ENCODE measurements at places on chromosomes 16 and 17. TPM values are rescaled to one million over a fixed set of nuclear protein-coding genes. Genes with fewer than 3 reads are reported as not detected.
A peak's percentile ranks its signal among the peaks of the same experiment; 100 is the strongest.

Gene RUNDC1
- total RNA-seq = 20.8 TPM

- no peaks in the 10 kb centered on the region for H3K4me1 ChIP-seq
- no peak overlapping the region for H3K27ac ChIP-seq
- no peak for DNase-seq
- H3K27me3 ChIP-seq = no peaks in the 10 kb centered on the region
- H3K36me3 ChIP-seq = no peaks in the 10 kb centered on the region
Measured at GRCh38 chr17:55645361-55645760, 77.3 kb downstream of the TMEM100 start.

GRCh38 chr17:58283674-58284612 lies 3.2 kb upstream of the MPO start:
- no peak overlapping the region for H3K27ac ChIP-seq
- no peaks in the 10 kb centered on the region for H3K4me1 ChIP-seq
- no peak overlapping the region for H3K4me3 ChIP-seq
- no peak for DNase-seq
- no peaks in the 10 kb centered on the region for H3K36me3 ChIP-seq

Gene PLXDC1
- total RNA-seq = 54.9 TPM

- H3K36me3 ChIP-seq = no peaks in the 10 kb centered on the region
- no peak overlapping the region for H3K27ac ChIP-seq
- no peak for DNase-seq
- H3K4me3 ChIP-seq = no peak overlapping the region
- H3K4me1 ChIP-seq = no peaks in the 10 kb centered on the region
Measured at GRCh38 chr17:72774236-72774635, 318.3 kb downstream of the SLC39A11 start.

- no peaks in the 10 kb centered on the region for H3K27me3 ChIP-seq
- H3K4me3 ChIP-seq = no peak overlapping the region
- no peaks in the 10 kb centered on the region for H3K4me1 ChIP-seq
- no peak for DNase-seq
- H3K27ac ChIP-seq = no peak overlapping the region
Measured at GRCh38 chr16:66926961-66927436, 1.7 kb upstream of the RRAD start.

- no peak for DNase-seq
- no peak overlapping the region for H3K27ac ChIP-seq
- H3K27me3 ChIP-seq = no peaks in the 10 kb centered on the region
- H3K36me3 ChIP-seq = no peaks in the 10 kb centered on the region
- H3K4me1 ChIP-seq = peaks cover 11% of the 10 kb centered on the region
Measured at GRCh38 chr16:85458968-85459367, 154.2 kb upstream of the GSE1 start.

- H3K4me3 ChIP-seq = no peak overlapping the region
- DNase-seq = no peak
- no peaks in the 10 kb centered on the region for H3K27me3 ChIP-seq
- no peak overlapping the region for H3K27ac ChIP-seq
Measured at GRCh38 chr17:47990962-47991731, 20.2 kb downstream of the CDK5RAP3 start.

- no peaks in the 10 kb centered on the region for H3K4me1 ChIP-seq
- no peaks in the 10 kb centered on the region for H3K36me3 ChIP-seq
- H3K4me3 ChIP-seq = no peak overlapping the region
- DNase-seq = no peak
Measured at GRCh38 chr17:22704674-22705073, 1012.4 kb downstream of the KCNJ18 start.

DNA sequence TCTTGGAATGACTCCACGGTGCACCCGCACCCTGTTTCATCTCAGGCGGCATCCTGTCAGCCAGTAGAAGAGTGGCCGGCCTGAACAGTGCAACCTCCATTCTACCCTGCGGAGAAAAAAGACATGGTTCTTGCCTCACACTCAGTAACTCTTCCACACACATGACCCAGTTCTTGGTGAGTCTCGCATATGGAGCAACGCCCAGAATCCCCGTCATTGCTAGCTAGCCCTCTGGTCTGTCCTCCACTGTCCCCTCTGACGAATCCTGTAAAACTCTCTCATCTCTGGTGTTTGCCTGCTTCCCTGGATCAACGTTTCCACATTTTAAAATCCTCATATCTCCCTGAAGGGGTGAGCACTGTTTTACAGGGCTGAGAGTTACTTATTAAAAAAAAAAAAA lies 4.2 kb upstream of the RDM1 start:
- H3K27me3 ChIP-seq = no peaks in the 10 kb centered on the region
- H3K27ac ChIP-seq = no peak overlapping the region
- no peaks in the 10 kb centered on the region for H3K36me3 ChIP-seq
- no peaks in the 10 kb centered on the region for H3K4me1 ChIP-seq

Gene TBX6
- 1.6 TPM for total RNA-seq

- H3K4me1 ChIP-seq = no peaks in the 10 kb centered on the region
- H3K36me3 ChIP-seq = no peaks in the 10 kb centered on the region
- DNase-seq = no peak
Measured at GRCh38 chr17:31573047-31573446, 181.6 kb downstream of the RAB11FIP4 start.

DNA sequence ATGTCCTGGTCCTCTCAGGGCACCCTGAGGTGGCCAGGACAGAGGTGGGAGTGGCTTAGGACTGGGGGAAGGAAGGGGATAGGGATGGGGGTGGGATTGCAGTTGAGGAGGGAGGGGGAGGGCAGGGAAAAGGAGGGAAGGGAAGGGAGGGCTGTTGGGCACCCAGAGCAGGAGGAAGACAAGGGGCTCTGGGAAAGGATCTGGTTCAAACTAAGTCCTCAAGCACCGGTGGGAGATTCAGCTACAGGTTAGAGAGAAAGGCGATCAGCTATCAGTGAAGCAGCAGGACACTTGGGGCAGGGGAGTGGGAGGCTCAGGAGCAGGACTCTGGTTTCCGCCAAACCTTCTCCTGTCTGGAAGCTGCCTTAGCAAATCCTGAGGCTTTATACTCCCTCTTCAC lies 44.6 kb upstream of the ACSM2B start:
- no peaks in the 10 kb centered on the region for H3K4me1 ChIP-seq
- H3K36me3 ChIP-seq = no peaks in the 10 kb centered on the region
- H3K4me3 ChIP-seq = no peak overlapping the region

DNA sequence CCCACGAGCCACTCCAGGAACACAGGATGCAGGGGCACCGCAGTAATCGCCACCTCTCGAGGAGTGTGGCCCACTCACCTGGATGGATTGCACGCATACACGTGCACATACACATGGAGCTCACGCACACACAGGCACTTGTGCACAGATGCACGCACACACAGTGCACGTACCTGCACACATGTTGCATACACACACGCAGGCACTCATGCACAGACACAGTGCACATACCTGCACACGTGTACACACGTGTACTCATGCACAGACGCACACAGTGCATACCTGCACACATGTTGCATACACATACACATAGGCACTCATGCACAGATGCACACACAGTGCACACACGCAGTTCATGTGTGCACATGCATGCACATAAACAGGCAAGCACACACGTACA lies 11.6 kb upstream of the WDR45B start:
- DNase-seq = no peak
- no peaks in the 10 kb centered on the region for H3K36me3 ChIP-seq
- no peak overlapping the region for H3K27ac ChIP-seq
- H3K4me3 ChIP-seq = no peak overlapping the region
- no peaks in the 10 kb centered on the region for H3K27me3 ChIP-seq

DNA sequence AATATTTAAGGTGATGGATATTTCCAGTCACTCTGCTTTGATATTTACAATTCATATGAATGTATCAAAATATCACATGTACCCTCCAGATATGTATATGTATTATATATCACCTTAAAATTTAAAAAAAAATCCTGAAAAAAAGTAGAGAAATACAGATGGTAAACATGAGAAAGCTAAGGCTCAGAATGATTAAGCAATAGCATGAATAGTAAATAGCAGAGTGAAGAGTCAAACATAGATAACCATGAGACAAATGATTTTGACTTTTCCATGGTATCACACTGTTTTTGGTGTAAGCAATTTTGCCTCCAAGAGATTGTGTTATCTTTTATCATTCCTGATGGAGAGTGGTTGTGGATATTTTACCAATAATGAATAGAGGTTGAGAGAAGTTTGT lies 868.8 kb downstream of the CDH11 start:
- no peaks in the 10 kb centered on the region for H3K27me3 ChIP-seq
- H3K36me3 ChIP-seq = no peaks in the 10 kb centered on the region
- H3K27ac ChIP-seq = no peak overlapping the region
- DNase-seq = no peak
- H3K4me1 ChIP-seq = no peaks in the 10 kb centered on the region
- no peak overlapping the region for H3K4me3 ChIP-seq

DNA sequence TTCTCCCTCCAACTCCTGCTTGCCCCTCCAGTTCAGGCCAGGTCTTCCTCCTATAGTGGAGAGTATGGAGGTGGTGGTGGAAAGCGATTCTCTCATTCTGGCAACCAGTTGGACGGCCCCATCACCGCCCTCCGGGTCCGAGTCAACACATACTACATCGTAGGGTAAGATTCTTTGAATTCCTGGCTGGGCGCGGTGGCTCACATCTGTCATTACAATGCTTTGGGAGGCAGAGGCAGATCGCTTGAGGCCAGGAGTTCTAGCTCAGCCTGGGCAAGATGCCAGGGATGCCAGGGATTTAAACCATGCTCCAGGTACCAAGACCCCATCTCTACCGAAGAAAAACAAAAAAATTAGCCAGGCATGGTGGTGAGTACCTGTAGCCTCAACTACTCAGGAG lies 1.4 kb downstream of the ZG16 start:
- no peaks in the 10 kb centered on the region for H3K36me3 ChIP-seq
- DNase-seq = no peak
- no peak overlapping the region for H3K27ac ChIP-seq

DNA sequence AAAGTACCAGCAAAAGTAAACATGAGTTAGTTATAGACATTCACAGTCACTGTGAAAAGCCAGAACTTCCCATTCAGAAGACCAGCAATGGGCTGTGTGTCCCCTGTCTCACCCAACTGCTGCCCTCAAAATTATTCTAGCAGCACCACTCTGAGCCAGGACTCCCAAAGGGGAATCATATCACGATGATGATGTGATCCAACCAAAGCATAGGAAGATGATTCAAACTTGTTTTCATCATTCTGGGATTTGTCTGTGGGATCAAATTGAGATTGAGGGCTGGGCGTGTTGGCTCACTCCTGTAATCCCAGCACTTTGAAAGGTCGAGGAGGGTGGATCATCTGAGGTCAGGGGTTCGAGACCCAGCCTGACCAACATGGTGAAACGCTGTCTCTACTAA lies 6.4 kb upstream of the NAT9 start:
- no peaks in the 10 kb centered on the region for H3K27me3 ChIP-seq
- no peak overlapping the region for H3K4me3 ChIP-seq
- H3K36me3 ChIP-seq = no peaks in the 10 kb centered on the region
- no peak overlapping the region for H3K27ac ChIP-seq
- H3K4me1 ChIP-seq = peaks cover 67% of the 10 kb centered on the region

- no peak overlapping the region for H3K4me3 ChIP-seq
- H3K27ac ChIP-seq = no peak overlapping the region
- H3K4me1 ChIP-seq = peaks cover 13% of the 10 kb centered on the region
- no peak for DNase-seq
Measured at GRCh38 chr16:85331688-85332087, 219.4 kb upstream of the CIBAR2 start.

- no peaks in the 10 kb centered on the region for H3K27me3 ChIP-seq
- no peaks in the 10 kb centered on the region for H3K4me1 ChIP-seq
- no peak overlapping the region for H3K27ac ChIP-seq
- no peaks in the 10 kb centered on the region for H3K36me3 ChIP-seq
- no peak for DNase-seq
- no peak overlapping the region for H3K4me3 ChIP-seq
Measured at GRCh38 chr17:36469733-36470132, 16.7 kb upstream of the ZNHIT3 start.

GRCh38 chr17:16866436-16866835 lies 105.5 kb downstream of the TNFRSF13B start:
- H3K27me3 ChIP-seq = no peaks in the 10 kb centered on the region
- no peaks in the 10 kb centered on the region for H3K36me3 ChIP-seq
- H3K4me3 ChIP-seq = no peak overlapping the region
- no peaks in the 10 kb centered on the region for H3K4me1 ChIP-seq

Gene OR3A2
- 0.89 TPM for total RNA-seq

- DNase-seq = no peak
- H3K4me1 ChIP-seq = peaks cover 20% of the 10 kb centered on the region
- peaks cover 7% of the 10 kb centered on the region for H3K36me3 ChIP-seq
- peak overlapping the region; percentile 12 for H3K27ac ChIP-seq
Measured at GRCh38 chr17:76755285-76755684, 17.4 kb downstream of the MFSD11 start.

DNA sequence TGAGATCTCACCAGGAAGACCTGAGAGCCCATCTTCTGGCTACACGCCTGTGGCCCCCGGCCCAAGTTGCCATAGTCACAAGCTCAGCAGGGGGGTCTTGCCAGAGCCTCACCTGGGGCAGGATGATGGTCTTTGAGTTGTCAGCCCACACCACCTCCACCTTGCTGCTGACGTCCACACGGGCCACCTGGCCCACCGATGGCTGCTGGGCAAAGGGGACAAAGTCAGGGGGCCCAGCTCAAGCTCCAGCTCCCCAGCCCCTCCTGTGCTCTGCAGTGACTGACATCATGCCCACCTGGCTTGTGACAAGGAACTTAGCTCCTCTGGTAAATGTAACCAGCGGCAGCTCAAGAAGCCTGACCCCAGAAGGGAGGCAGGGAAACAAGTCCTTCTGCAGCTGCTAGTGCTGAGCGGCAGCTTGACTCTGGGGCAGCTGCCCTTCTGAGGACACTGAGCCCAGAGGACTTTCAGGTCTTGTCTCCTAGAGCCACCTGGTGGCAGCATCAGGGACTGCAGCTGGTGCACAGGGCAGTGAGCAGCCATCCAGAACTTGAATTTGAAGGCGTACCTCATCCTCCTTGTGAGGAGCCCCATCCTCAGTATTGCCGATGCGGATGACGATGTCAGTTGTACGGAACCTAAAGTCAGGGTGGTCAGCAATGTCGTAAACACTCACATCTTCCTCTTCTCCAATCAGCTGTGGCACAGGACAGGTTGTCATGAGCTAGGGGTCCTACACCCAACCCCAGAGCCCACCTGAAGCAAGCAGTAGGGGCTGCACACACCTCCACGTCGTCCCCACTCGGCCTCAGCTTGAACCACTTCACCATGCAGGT lies 13.5 kb downstream of the SPHK1 start:
- no peak overlapping the region for H3K4me3 ChIP-seq
- H3K27ac ChIP-seq = no peak overlapping the region
- no peaks in the 10 kb centered on the region for H3K4me1 ChIP-seq
- peak; percentile 71 for DNase-seq
- H3K36me3 ChIP-seq = peaks cover 84% of the 10 kb centered on the region

Gene ST6GALNAC2
- total RNA-seq = not detected

GRCh38 chr17:5198472-5198871 lies 6.8 kb upstream of the ZNF594 start:
- DNase-seq = no peak
- H3K36me3 ChIP-seq = no peaks in the 10 kb centered on the region
- no peaks in the 10 kb centered on the region for H3K27me3 ChIP-seq
- H3K27ac ChIP-seq = no peak overlapping the region

Gene RHBDL1
- 3.1 TPM for total RNA-seq

Gene KLHL36
- 161 TPM for total RNA-seq

DNA sequence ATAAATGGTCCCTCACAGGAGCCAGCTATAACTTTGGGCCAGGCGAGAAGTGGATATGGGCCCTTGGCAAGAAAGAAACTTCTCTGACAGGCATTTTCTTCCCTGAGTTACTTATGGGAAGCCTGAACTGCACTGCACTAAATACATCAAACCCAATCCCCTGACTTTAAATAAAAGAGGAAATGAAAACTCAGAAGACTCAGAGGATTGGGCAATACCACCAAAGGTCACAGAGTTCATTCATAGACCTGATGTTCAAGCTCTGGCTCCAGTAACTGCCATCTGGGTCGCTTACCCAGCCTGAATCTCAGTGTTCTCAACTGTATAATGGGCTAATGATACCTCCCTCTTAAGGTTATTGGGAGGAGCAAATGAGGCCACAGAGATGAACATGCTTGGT lies 815 bp downstream of the KRT35 start:
- no peaks in the 10 kb centered on the region for H3K36me3 ChIP-seq
- no peak overlapping the region for H3K27ac ChIP-seq
- no peaks in the 10 kb centered on the region for H3K27me3 ChIP-seq
- H3K4me3 ChIP-seq = no peak overlapping the region

All from naive thymus-derived CD4-positive, alpha-beta T cell (primary cell).